Activated effector memory CD4-positive, alpha-beta T cell treated with anti-CD3 and anti-CD28 coated beads, Interleukin-2, amount 50 U/mL, for 16 hours (primary cell): ENCODE measurements at places on chromosomes 6 and 20.

- DNase-seq, result no peak
Measured at GRCh38 chr6:151324488-151324825, 66.9 kb downstream of the ZBTB2 start.

GRCh38 chr6:158560836-158561320, 987 bp downstream of the TMEM181 start:
- no peak for DNase-seq

- DNase-seq, result no peak
Measured at GRCh38 chr6:133368664-133369063, 127.5 kb downstream of the EYA4 start.

DNA sequence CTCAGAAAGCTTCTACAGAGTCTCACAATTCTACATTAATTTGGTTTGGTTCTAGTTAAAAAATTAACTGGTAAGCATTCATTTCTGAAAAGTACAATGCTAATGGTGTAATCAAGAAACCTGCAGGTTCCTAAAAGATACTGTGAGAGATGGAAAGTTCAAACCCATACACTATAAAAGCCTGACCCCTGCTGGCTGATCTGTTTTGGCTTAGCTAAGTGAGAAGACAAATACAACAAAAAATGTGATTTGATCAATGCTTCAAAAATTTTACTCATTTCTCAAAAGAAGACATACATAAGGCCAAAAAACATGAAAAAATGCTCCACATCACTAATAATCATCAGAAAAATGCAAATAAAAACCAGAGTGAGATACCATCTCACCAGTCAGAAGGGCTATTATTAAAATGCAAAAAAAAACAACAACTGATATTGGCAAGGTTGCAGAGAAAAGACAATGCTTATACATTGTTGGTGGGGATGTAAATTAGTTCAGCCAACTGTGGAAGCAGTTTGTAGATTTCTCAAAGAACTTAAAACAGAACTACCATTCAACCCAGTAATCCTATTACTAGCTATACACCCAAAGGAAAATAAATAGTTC, 102.8 kb downstream of the MOXD1 start:
- DNase-seq, result no peak

- peak; percentile 87 for DNase-seq
Measured at GRCh38 chr6:36118550-36119107, 11.7 kb upstream of the MAPK13 start.

- DNase-seq, result no peak
Measured at GRCh38 chr6:11085758-11086435, 7.7 kb upstream of the SMIM13 start.

- no peak for DNase-seq
Measured at GRCh38 chr6:156306531-156306930, 470.6 kb upstream of the ARID1B start.
